Activated CD8-positive, alpha-beta memory T cell treated with anti-CD3 and anti-CD28 coated beads, Interleukin-2, amount 50 U/mL, for 4 hours (primary cell): ENCODE measurements at places on chromosomes 6 and 20.

GRCh38 chr6:47733879-47734558, 35.6 kb downstream of the ADGRF4 start:
- DNase-seq, result no peak

DNA sequence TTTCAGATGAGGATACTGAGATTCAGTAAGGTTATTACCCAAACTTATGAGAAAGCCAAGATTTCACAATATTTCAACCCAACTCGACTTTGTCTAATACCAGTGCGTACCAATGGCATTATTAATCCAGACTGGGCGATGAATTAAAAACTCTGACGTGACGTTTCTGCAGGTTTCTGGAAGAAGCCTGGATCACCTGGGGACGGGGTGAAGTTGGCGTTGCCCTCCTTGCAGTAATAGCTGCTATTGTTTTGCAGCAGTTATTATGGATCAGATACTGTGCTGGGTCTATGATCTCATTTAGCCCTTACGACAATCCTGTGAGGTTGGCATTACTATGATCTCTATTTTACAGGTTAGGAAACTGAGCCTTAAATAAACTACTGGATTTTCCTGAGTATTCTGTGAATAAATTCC, 569 bp upstream of the CDC5L start:
- DNase-seq, result no peak

GRCh38 chr6:137637121-137637520, 142.9 kb upstream of the OLIG3 start:
- no peak for DNase-seq

DNA sequence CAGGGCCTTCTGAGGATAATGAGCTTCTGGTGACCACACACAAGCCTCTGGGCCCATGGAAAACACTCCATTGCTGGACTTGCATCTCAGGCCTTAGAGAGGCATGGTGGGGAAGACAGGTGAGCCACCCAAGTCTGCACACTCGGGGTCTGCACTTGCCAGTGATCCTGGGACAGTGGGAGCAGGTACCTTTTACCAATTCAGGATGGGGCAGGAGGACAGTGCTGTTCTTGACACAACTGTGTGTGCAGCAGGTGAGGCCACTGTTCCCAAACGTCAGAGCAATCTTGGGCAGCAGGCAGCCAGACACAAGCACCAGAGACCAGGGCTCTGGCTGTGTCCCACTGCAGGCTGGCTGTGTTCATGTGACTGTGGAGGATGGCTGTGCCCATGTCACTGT, 221.3 kb downstream of the ERMARD start:
- no peak for DNase-seq

- DNase-seq, result no peak
Measured at GRCh38 chr6:127483399-127484055, 24.3 kb upstream of the KIAA0408 start.

GRCh38 chr20:40522405-40522804, 166.6 kb downstream of the MAFB start:
- DNase-seq, result no peak

- DNase-seq, result no peak
Measured at GRCh38 chr20:8796088-8796660, 272.7 kb upstream of the PLCB4 start.
